ENCODE measurements at places on chromosomes 11 and 22.

DNA sequence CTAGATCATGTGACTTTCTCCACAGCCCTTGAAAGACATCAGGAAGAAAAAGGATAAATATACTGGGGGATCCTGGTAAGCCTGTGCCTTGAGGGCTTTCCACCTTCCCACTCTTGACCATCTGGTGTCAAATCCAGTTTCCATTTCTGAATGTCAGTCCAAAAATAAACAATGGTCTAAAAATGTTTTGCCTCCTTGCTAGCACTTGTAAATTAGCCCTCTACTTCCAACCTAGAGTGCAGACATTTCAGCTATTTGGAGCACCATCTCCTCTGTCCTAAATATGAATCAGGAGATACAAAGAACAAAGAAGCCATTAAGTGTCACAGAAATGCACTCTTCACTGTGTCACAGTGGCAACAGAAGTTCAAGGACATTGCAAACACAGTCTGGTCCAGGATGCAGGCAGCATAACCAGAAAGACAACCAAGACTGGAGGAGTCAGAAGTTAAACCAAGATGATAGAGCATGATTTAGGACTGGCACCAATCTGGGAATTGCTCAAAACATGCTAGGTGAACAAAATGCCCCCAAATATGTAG, 88.1 kb downstream of the CCDC34 start:
- no peak for DNase-seq

- DNase-seq = no peak
These were observed 34.2 kb downstream of the SYT7 start for GRCh38 chr11:61546663-61547062.

DNA sequence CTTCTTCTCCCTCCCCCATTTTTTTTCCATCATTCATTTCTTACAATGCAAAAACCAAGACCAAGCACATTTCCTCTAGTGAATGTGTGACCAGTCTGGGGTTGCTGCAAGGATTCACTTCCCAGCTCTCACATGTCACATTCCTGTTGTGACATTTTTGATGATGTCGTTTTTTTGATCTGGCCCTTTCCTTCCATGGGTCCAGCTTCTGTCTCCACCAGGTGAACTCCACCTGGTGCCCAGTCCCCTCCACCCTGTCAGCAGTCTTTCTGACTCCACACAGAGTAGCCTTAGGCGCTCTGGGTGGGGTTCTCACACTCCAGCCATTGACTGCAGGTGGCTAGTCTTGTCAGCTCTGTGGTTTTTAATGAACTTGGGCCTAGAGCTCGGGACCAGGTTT, 15.6 kb downstream of the PANX1 start:
- no peak for DNase-seq

GRCh38 chr22:45497351-45498145, 5.1 kb upstream of the FBLN1 start:
- DNase-seq = no peak

DNA sequence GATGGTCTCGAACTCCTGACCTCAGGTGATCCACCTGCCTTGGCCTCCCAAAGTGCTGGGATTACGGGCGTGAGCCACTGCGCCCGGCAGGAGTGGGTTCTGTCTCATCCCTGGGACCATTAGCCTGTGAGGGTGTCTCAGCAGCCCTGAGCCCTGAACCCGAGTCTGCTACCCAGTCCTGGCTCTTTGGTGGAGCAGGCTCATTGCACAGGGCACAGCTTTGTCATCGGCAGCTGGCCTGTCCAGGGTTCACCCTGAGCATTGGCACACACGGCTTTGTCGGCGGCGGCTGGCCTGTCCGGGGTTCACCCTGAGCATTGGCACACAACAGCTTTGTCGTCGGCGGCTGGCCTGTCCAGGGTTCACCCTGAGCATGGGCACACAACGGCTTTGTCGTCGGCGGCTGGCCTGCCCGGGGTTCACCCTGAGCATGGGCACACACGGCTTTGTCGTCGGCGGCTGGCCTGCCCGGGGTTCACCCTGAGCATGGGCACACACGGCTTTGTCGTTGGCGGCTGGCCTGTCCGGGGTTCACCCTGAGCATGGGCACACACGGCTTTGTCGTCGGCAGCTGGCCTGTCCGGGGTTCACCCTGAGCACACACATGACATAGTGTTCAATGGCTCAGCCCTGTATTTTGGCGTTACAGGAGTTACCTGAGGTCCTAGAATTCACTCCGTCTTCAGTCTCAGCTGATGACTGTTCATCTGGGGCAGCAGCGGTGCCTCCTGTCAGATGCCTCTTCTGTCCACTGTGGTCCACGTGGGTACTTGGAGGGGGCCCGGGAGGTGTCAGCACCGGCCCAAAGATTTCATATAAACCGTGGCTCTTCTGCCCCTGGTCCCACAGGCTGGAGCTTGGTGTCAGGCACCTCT, 1082.5 kb downstream of the BRD1 start:
- DNase-seq = no peak

- DNase-seq = peak; percentile 86
These were observed 125.7 kb downstream of the DYNC2H1 start for GRCh38 chr11:103234974-103235373.

DNA sequence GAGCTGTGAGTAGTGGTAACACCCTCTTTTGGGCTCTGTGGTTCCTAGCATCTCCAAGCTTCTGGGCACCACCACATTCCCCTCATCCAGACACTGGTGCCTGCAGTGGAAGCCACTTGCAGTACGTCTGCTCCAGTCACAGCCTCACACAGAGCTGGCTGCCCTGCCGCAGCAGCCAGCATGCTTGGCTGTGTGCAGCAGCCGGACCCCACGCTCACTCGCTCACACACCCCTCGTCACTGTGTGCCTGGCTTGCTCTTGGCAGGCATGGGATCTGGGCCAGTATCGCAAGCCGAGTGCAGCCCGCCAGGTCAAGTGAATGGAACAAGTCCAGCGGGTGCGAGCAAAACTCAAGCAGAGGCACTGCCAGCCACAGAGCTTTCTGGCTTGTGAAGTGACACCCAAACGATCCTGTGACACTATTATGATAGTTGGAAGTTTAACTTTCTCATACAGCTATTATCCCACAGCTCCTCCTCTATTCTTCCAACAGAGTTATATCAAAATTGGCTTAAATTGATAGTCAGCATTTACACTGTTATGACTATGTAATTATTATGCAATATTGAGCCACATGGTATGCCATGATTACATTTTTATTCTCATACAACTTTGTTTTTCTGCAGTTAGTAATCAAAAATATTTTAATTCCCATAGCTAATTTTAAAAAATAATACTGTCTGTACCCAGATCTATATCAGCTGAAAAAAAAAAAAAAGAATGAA, 89.0 kb downstream of the CCDC73 start:
- DNase-seq = no peak

DNA sequence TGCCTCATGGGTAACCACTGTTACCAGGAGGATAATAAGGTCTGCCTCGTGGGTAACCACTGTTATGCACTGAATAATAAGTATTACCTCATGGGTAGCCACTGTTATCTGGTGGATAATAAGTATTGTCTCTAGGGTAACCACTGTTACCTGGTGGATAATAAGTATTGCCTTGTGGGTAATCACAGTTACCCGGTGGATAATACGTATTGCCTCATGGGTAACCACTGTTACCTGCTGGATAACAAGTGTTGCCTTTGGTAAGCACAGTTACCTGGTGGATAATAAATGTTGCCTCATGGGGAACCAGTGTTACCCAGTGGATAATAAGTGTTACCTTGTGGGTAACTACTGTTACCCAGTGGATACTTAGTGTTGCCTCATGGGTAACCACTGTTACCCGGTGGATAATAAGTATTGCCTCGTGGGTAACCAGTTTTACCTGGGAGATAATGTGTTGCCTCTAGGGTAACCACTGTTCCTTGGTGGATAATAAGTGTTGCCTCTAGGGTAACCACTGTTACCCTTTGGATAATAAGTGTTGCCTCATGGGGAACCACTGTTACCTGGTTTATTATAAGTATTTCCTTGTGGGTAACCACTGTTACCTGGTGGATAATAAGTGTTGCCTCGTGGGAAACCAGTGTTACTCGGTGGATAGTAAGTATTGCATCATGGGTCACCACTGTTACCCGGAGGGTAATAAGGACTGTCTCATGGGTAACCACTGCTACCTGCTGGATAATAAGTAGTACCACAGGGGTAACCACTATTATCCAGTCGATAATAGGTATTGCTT, 10.6 kb upstream of the NXPE4 start:
- peak; percentile 15 for DNase-seq

- no peak for DNase-seq
These were observed 89.8 kb downstream of the PLEKHA7 start for GRCh38 chr11:16924462-16924825.

DNA sequence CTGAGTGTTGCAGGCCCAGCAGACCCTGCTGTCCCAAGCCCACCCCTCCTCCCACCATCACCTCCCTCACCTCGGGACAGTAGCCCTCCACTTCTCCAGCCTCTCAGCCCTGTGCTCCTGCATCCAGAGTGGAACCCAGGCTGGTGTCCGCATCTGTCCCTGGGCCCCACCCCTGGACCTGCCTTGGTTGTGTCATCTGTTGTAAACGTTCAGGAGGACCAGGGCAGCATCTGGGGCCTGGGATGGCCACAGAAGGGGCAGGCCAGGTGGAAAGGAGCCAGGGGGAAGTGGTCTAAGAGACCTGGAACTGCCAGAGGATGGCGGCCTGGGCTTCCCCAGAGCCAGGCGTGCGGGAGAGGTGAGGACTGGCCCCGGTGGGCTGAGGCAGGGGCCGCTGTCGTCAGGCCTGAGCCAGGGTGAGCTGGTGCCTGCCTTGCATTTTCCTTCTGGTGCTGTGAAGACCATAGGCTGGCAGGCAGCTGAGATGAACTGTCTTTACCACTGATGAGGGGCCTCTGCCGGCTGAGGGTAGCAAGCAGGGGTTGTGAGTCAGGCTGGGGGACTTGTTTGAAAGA, 26.1 kb upstream of the MGAT3 start:
- no peak for DNase-seq

DNA sequence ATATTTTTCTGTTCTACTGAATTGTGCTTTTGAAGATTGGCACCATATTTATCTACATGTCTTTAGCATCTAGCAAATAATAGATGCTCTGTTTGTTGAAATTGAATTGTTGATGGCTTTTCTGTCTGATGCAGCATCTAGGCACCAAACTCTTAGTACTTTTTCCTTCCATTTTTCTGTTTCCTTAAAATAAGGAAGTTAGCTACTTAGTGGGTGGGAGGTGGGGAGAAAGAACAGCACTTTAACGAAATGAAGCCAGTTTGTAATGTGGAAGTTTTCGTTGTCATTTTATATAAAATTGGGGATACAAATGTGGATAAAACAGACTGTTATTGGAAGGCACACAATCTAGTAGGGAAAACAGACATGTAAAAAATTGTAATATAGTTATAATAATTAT, 76.6 kb downstream of the HIPK3 start:
- no peak for DNase-seq

- DNase-seq = no peak
These were observed 451.3 kb upstream of the KIRREL3 start for GRCh38 chr11:127451861-127452260.

DNA sequence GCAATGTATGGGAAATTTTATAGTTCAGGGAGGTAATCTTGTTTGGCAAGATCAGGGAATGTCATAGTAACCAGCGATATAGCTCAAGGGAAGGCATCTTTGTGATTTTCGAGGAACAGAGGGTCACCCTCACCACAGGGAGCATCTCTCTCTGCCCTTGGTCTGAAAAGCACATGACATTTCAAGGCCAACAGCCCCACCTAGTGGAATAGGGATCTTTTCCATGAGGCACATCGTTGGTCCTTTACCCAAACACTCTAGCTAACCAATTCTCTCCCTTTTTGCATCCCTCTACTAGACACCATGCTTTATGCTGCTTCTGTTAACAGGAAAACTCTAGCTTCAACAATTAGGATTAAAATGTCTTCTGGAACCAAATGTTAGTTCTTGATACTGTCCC, 179.0 kb downstream of the GRM5 start:
- DNase-seq = peak; percentile 24

DNA sequence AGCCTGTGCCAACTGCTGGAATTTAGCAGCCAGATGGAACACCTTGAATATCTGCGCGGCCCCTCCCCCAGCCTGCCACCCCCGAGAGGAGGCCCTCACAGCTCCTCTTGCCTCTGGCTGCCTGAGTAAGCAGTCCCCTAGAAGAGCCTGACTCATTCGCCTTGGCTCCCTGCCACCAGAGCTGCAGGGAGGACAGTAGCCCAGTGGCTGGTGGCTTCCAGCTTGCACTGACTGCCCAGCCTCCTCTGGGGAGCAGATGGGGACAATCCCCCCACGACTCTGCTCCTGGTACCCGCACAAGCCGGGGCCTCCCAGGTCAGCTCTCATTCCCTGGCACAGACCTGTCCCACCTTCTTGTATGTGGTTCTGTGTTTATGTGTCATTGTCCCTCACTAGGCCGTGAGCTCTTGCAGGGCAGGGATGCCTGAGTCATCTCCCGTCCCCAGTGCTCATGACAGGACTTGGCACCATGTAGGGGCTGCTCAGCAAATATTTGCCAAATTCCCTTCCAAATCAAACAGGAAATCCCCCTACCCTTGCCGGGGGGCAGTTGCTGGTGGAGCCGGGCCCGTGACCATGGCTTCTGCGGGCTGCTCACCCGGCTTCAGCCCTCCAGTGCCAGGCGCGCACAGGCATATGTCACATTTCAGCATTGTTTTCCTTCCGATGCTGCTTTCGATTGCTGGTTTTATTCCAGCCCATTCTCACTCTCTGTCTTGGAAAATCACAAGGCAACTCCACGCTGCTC, 43.6 kb downstream of the CACNG2 start:
- peak; percentile 92 for DNase-seq

DNA sequence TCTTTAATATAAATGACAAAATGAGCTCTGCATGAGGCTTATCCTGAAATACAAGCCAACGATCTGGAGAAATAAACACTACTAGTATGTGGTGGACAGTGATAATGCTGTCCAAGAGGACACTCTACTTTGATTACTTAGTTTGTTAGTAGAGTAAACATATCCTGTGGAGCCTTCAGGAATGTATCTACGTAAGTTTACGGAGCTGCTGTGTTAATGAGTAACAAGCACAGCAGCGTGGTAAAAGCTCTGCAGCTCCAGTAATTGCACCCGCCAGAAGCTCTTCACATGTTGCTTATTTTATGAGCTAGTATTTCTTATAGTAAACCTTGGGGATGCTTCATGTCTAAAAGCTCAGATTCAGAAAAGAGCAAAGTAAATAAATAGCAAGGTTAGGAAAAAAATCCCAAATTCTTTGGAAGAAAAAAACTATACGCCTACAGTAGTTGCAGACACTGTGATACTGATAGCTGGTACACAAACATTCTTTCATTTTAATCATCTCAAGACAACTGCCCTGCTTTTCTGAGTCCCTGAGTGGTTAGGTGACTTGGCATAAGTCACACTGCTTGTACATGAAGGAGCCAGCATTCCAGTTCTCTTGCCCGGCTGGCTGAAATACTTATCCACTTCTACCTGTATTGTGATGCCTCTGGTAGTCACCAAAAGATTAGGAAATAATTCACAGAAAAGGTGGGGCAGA, 32.7 kb upstream of the CCDC34 start:
- peak; percentile 36 for DNase-seq

Measured in adipocyte (in vitro differentiated cells).